ENCODE measurements at places on chromosomes 5 and 9.

GRCh38 chr5:5499442-5499841 is 77.0 kb downstream of the ICE1 start:
- no peak for DNase-seq

GRCh38 chr5:122163121-122164069 is 34.0 kb downstream of the ZNF474 start:
- DNase-seq: no peak

- peak; percentile 89 for DNase-seq
Observed at GRCh38 chr5:115841382-115842088, at the start of the genes AP3S1 and ATG12. Gene AP3S1, plus strand, starts transcription at chr5:115841935. Its CDS starts 103 bp downstream, at chr5:115842038. Gene ATG12, minus strand, starts transcription at chr5:115841565. Its CDS starts 13 bp downstream, at chr5:115841552.

GRCh38 chr9:74770508-74771261 is 117.0 kb downstream of the TRPM6 start:
- no peak for DNase-seq

DNA sequence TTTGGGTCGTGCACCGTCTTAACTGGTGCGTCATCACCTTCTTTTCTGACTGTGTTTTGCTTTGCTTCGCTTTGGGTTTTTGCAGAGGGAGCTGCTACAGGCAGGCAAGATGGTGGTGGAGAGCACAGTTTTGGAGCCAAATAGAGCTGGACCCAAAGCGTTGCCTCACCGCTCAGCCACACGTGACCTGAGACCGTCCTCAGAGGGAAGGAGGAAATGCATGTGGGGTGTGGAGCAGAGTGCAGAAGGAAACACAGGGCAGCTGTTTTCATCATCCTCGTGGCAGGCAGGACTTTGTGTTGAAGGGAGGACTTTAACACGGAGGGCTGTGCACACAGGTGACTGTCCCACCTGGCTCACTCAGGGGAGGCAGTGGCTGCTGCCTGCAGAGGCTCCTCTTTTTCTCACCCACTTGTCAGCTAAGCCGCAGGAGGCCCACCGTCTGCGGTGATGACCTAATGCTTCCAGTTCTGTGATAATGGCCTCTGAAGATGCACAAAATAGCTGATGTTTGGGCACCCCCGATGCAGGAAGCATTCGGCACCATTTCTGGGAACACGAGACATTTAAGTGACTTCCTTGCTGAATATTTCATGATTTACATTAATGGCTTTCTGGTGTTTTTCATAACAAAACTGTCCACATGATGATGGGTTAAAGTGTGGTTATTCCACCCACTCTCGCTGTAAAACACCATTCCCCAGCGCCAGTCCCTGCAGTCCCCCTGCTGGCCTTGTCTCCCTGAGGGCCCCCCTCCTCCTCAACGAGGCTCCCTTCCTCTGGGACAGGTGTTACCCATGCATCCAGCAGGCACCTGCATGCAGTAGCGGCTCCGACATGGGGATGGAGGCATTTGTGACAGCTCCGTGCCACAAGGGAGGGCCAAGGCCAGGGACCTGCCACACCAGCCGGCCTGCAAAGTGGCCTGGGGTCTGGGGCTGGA is 12.4 kb upstream of the UBAC1 start:
- DNase-seq: no peak

GRCh38 chr9:81607593-81608288 is 81.6 kb downstream of the TLE1 start:
- no peak for DNase-seq

DNA sequence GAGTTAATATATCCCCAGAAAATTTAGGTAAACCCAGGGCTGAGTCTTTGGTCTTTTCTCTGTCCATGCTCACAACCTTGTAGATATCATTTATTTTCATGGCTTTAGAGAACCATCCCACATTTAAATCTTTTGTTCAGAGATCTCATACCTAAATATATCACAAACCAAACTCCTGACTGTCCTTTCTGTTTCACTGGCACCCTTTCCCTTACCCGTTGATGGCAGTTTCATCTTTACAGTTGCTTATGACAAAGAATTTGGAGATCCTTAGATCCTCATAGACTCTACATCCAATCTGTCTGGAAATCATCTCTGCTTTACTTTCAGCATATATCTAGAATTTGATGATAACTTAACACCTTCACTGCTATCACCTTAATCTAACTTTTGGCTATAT is 19.2 kb downstream of the RNF180 start:
- DNase-seq: no peak

DNA sequence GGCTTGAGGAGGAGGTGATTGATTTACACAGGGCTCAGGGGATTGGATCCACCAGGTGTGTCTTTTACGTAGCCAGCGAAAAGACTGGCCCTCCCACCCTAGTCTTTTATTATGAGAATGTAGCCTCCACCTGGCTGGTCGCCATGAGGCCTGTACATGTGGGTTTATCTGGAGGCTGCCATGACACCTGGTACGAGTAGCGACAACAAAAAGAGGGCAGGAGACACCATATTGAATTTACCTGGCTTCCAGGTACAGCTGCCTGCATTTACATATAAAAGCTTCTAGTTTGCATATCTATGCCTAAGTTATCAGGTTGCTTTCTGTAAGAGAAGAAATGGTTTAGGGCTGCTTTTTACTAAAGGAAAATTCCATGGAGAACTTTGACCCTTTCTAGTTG is 1173.7 kb upstream of the SEMA6A start:
- no peak for DNase-seq

- no peak for DNase-seq
Observed at GRCh38 chr9:104635456-104635855, 17.5 kb upstream of the OR13C9 start.

DNA sequence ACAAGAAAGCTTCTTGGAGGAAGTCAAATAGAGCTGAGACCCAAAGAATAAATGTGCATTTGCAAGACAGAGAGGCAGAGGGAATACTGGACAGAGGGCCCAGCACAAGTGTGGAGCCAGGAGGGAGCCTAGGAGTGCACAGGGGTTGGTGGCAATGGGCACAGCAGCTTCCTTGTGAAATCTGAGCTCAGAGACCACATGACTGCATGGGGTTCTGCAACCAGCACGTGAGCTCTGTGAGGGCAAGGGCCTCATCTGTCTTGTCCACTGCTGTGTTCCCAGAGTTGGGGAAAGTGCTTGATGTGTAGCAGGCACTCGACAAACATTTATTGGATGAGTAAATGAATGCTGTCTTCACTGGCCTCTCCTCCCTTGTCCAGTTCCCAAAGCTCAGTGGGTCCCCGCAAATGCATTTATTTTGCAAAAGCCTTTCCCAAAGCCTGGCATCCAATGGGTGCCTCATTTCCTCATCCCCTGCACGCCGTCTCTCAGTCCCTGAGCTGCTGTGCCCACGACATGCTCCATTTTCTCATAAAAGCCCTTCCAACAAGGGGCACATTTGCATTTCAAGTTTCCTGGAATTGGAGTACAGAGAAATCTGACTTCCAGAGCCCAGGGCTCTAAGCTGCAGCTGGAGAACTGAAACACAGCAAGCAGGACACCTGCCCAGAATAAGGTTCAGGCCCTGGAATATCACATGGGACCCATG is 58.5 kb downstream of the KCNIP1 start:
- no peak for DNase-seq

GRCh38 chr5:98774192-98775033 is 950 bp downstream of the RGMB start:
- peak; percentile 60 for DNase-seq

DNA sequence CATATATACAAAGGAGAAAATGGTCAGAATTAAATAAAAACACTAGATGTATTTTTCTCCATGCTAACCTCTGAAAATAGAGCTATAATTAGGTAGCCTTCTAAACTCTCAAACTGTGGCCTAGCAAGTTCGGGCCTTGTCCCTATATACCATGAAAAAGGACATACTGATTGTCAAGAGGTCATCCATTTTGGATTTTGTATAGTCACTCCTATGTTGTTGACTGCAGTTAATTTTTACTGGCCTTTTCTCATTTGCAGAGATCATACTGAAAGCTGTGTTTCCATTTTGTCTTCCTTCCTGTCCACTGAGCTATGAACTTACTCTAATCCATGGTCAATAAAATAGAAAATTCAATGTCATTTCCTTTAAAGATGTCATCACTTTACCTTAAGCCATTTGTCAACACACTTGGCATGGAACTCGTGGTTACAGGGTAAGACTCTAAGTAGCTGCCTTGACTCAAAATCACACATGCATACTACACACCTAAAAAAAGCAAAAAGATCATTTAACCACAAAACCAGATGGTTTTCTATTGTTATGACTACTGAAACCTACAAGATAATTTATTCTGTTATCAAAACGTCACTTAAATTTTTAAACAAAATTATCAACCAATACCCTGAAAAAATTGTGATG is 58.0 kb downstream of the RNF38 start:
- no peak for DNase-seq

DNA sequence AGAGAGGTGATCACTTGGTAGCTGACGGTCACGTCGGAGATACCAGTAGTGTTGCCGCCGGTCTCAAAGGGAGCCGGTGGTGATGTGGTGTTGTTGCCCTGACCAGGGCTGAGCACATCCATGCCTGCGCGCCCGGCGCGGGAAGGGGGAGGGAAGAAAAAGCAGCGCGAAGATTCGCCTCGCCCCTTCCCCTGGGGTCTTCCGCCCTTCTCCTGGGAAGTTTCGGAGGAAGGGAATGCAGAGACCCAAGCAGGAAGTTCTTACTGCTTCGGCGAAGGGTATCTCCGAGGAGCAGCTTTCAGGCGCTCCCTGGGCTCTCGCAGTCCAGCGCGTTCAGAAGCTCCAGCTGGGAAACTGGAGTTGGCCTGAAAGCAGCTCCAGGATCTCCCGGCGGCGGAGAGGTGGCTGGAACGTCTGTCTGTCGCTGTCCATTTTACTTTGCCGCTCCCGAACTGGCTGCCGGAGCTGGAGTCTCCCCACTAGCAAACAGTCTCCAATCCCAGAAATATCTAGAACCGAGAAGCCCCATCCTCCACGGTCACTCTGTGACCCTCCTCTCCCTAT is 565 bp downstream of the HTR1A start:
- no peak for DNase-seq

DNA sequence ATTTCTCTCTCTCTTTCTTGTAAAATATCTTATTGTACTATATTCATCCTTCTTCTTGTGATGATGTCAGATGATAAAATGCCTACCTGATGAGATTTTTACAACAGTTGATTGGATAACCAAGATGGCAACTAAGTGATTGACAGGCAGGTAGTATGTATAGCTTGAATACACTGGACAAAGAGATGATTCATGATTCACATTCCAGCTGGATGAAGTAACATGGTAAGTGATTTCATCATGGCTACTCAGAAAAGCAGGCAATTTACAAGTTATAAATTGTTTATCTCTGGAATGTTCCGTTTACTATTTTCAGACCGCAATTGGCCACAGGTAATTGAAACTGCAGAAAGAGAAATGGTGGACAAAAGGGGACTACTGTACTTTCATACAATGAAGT is 1471.7 kb upstream of the C9orf72 start:
- no peak for DNase-seq

- no peak for DNase-seq
Observed at GRCh38 chr5:4740156-4740555, 400.0 kb upstream of the ADAMTS16 start.

DNA sequence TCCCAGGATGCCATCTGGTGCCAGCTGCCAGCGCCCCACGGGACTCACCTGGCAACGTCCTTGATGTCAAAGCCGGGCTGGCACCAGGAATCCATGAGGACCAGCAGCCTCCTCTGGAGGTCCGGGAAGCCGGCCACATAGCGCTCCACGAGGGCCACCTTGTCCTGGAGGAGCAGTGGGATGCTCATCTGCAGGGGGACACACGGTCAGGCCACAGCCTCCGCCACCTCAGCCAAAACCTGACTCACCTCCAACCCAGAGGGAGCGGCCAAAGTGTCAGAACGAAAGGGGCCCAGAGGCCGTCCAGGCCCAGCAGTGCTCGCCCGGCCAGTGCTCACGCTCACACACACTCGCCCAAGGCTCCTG is 56.5 kb downstream of the EXD3 start:
- DNase-seq: no peak

DNA sequence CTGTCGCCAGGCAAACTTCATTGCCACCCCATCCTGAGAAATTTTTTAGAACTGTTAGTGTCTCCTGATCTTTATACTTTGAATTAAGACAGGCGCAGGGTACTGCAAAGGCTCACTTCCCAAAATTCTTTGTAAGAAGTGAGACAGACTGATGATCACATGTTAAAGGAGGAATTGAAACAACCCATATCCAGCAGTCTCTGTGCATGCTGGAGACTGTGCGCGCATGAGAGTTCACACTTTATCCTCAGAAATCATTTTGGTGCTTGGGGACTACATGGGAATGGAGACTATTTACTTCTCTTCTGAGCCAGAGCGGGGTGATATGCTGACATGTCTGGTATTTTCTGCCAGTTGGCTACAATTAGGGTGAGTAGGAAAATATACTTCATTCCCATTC is 91.2 kb downstream of the ZNF474 start:
- no peak for DNase-seq

- DNase-seq: no peak
Observed at GRCh38 chr9:69207503-69207902, 33.4 kb downstream of the TJP2 start.

- DNase-seq: no peak
Observed at GRCh38 chr5:149285153-149285552, 13.5 kb downstream of the AFAP1L1 start.

GRCh38 chr5:94577466-94578245 is 40.7 kb downstream of the KIAA0825 start:
- DNase-seq: no peak

DNA sequence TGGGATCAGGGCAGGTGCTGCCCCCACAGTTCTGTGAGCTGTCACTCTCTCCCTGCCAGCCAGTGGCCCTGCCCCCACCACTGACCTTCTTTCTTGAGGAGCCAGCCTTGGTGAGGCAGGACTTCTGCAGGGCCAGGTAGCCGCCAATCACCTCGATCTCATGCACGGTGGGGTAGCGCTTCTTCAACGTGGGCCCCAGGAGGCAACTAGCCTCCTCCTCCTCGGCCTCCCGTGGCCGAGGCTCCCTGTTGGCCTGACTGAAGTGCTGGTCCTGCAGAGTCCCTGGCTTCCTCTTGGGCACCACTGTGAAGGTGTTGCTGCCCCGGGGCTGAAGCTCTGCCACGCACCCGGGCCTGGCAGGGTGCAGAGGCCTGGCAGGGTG is 1.6 kb downstream of the TPRN start:
- DNase-seq: no peak

DNA sequence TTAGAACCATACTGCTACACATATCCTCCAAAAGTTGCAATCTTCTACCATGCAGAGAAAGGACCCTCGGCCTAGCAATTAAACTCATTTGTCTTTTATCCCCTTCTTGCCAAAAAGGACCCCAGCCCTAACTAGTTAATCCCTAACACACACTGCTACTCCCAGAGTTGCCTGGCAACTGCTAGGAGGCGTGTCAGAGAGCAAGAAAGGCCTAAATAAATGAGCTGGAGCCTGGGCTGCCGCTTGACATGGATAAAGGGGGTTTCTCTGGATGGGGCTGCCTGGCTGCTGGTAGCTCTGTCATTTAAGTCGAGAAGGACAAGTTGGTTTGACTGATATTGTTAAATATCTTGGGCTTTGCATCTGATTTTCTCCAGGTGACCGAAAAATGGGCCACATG is 194.8 kb downstream of the CRB2 start:
- peak; percentile 79 for DNase-seq

- DNase-seq: peak; percentile 73
Observed at GRCh38 chr5:152560512-152561137, 155.5 kb upstream of the NMUR2 start.

- DNase-seq: no peak
Observed at GRCh38 chr5:65364907-65365306, 116.8 kb downstream of the ADAMTS6 start.
